ENCODE measurements at places on chromosomes 6 and 20.

- DNase-seq: no peak
Observed at GRCh38 chr6:136037242-136037875, 185.9 kb downstream of the PDE7B start.

- DNase-seq: no peak
Observed at GRCh38 chr6:13989496-13990144, 64.9 kb downstream of the RNF182 start.

- no peak for DNase-seq
Observed at GRCh38 chr6:147651249-147652063, 143.0 kb downstream of the SAMD5 start.

- DNase-seq: peak; percentile 81
Observed at GRCh38 chr6:142913511-142914047, 31.4 kb downstream of the HIVEP2 start.

DNA sequence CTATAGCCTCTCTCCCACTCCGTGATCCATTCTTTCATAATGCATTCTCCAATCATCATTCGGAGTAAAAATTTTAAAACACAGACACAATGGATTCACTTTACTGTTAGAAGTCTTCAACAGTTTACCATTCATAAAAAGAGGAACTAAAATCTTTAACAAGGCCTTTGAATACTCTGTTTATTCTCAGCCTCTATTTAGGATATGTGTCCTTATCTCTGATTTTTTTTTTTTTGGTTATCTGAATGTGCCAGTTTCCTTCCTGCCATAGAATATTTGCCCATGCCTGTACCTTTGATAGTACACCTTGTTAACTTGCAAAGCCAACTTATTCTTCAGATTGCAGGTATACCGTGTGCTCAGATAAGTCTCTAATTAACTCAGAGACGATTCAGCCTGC is 11.1 kb downstream of the CRISP1 start:
- no peak for DNase-seq

GRCh38 chr20:23121751-23122320 is 35.7 kb upstream of the CD93 start:
- DNase-seq: no peak

GRCh38 chr6:154757352-154758050 is 24.3 kb downstream of the SCAF8 start:
- no peak for DNase-seq

DNA sequence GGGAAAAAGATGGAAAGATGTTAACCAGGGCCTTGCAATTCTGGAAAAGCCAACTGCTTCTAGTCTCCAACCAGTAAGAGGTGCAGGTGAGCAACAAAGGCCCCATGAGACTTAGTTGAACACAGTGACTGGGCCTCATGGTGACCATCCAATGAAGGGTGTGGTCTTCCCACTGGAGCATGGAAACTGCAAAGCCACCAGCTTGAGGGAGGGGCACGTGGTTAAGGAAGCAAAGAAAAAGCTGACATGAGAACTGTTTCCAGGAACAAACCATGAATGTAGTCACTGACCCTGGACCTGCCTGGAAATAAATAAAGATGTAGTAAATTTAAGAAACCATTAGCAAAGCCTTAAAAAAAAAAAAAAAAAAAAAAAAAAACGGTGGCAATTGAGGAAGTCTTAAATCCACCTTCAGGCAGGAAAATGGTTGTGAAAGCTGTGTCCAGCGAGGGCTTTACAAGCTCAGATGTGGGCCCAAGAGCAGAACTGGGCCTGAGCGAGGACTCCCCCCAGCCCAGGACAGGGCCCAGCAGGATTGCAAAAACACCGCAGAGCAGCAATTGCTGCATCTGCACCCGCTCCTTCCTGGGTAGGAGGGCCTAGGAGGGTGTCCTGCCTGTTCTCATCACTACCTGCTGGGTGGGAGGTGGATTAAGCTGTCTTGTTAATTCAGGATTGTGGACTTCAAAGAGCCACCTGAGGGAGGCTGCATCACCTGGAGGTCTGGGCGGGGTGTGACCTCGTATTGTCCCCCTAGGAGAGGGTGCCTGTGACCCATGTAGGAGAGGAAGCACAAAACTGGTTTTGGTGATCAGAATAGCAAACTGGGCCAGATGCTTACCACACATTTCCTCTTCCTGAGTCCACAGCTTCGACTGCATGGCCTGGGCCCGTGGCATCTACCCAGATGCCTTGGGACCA is 10.3 kb downstream of the GFRA4 start:
- DNase-seq: no peak

DNA sequence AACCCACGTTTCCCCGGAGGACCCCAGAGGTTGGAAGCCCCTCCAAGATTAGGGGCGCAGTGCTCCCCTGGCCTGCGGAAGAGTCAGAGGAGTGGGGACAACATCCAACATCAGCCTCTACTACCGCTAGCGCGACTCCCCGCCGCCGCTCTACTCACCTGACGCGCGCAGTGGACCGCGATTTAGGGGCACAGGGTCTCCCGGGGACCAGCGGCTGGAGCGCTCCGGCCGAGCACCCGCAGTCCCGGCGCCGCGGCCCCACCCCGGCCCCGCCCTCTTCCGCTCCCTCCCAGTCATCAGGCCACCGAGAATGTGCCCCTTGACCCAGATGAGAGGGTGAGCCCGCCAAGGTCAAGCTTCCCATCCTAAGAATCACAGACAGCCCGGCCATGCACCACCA is at the start of gene ZFP57:
Gene ZFP57, minus strand, starts transcription at position 249 of the 400 bp plus-strand sequence. CDS start 4,149 bp downstream, outside the sequence.
- no peak for DNase-seq

DNA sequence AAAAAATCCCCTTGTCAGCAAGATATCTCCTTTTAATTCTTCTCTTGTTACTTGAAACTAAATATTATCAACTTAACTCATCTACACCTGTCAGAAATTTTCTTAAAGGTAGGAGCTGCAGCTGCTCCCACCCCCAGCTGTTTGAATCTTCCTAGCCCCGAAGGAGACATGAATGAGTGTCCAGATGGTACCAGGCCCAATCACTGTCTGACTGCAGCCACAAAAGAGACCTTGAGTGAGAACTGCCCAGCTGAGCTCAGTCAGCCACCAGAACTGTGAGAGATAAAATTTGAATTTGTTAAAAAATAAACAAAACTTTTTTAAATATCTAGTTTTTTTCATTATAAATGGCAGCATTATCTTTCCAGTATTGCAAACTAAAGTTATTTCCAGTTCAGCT is 84.7 kb downstream of the PRSS35 start:
- no peak for DNase-seq

DNA sequence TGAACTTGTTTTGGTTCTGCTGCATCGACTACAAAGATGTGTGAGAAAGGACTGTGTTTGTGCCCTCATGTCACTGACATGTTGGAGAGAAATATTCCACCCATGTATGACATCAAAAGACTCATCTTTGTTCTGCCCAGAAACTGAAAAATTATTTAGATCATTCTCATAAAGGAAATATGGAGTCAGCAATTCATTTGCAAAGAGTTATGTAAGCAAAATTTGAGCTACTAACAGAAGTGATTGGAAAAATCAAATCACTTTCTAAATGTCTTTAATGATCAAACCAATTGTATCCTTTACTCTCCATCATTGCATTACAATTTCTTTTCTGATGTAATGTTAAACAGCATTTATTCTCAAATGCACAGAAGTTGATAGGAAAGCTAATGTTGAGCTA is 19.3 kb downstream of the ADAT2 start:
- no peak for DNase-seq

- DNase-seq: no peak
Observed at GRCh38 chr20:49399329-49399728, 83.1 kb downstream of the KCNB1 start.

DNA sequence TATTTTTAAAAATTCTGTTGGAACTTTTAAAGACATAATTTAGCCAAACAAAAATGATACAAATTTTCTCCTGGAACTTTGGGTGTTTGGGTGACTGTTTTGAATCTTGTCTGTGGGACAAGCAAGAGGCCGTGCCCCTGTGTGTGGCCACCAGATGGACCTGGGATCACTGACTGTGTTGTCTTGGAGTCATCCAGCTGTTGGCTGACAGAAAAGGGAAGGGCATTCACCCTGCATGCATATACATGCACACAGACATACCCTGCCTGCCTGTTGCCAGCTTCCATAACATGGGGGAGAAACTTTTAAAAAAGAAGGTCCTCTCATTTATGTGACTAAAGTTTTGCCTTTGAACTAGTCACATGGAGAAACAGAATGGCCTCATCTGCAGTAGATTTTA is 72.7 kb downstream of the BLOC1S5 start:
- no peak for DNase-seq

- DNase-seq: no peak
Observed at GRCh38 chr6:132070356-132070755, 119.2 kb upstream of the CCN2 start.

- no peak for DNase-seq
Observed at GRCh38 chr6:99711302-99711701, 104.7 kb downstream of the PRDM13 start.

GRCh38 chr20:50065325-50065615 is 47.7 kb downstream of the UBE2V1 start:
- no peak for DNase-seq

DNA sequence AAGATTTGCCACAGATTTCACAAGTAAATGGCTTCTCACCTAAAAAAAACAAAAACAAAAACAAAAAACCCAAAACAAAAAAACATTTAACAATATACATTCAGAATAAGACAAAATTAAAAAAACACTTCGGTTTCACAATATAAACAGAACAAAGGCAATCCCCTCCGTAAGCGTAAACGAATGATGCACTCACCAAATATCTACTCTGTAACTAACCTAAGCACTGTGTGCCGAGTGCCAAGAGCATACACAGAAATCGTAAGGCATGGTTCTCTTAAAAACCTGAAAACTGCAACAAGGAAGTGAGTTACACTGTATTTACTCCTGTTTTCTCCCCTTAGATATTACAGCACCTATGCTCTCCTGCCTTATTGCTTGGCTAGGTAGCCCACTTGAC is 12.1 kb upstream of the MICAL1 start:
- no peak for DNase-seq

Measured in CD4-positive, alpha-beta T cell treated with Interleukin-4 for 4 hours (primary cell).